Fibroblast of the aortic adventitia (primary cell): ENCODE measurements at places on chromosomes 6 and 20.
A peak's percentile ranks its signal among the peaks of the same experiment; 100 is the strongest.

DNA sequence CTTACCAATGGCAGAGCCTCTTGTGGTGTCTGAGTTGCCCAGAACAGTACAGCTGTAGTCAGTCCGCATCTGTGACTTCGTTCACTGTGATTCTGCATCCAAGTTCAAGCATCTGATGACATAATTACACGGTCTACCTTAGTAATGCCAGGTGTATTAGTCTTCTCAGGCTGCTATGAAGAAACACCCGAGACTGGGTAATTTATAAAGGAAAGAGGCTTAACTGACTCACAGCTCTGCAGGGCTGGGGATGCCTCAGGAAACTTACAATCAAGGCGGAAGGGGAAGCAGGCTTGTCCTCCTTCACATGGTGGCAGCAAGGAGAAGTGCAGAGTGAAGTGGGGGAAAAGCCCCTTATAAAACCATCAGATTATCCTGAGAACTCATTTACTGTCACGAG is 163.9 kb upstream of the SULF2 start:
- no peak for DNase-seq

GRCh38 chr20:41497186-41497895 is 120.8 kb downstream of the CHD6 start:
- no peak for DNase-seq

DNA sequence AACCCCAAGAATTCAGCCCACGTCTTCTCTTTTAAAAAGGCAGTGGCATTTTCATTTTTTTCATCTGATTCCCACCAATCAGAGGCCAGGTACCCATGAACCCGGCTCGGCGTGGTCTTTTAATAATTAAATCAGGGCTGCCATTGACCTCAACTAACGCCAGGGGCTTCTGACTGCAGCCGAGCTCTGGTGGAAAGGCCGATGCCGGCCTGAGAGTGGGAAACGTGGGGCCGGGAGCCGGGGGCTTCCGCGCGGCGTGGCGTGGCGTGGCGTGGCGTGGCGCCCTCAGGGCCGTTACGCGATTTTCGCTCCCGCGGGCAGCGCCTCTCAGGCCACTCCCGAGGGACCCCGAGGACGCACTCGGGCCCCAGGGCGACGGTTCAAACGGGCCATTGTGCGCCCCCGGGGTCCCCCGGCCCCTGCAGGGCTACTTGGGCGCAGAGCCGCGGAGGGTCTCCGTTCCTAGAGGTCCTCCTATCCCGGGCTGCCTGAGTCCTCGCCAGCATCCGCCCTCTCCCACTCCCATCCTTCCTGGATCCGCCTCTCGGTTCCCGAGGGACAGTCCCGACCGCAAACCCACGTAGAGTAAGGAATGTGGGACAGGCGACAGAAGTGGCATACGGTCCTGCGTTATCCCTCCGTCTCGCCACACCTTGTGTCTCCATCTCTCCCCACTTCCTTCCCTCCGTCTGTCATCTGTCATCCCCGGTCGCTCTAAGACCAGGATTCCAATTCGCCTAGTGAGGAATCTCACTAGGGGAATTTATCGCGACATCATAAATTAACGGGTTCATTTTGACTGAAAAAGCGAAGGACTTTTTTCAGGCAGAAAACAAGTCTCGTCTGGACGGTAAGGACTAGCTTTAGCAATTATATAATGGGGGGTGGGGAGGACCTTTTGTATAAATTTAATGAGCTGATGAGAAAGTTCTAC is 876 bp upstream of the TBPL1 start:
- DNase-seq: peak; percentile 82

- no peak for DNase-seq
Observed at GRCh38 chr20:63471717-63471980, 806 bp downstream of the KCNQ2 start.

DNA sequence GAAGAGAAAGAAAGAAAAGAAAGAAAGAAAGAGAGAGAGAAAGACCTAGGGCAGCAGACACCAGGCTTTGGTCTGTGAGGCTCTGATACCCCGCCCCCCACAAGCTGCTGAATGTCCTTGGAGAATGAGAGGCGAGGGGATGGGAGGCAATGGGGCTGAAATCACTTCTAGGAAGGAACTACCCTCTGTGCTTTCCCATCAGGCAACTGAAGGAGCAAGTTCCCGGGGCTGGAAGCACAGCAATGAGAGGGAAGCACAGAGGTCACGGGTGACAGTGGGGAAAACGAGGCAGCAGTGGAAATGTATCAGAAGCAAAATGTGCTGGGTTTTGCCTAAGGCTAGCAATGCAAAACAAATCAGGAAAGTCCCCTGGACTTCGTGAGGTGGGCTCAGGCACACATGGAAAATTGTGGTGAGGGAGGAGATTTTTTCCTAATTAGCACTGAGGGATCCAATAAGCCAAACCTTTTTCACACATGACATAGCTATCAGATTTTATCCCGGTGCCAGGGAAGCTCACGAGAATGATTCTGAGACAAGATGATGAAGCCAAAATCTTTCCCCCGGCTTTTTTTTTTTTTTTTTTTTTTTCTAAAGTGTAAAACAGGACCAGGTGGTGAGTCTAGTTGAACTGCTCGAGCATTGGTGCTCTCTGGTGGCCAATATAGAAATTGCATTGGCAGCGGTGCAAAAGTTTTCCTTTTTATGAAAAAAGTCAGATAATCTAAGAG is 16.8 kb upstream of the ARFGEF2 start:
- peak; percentile 85 for DNase-seq

DNA sequence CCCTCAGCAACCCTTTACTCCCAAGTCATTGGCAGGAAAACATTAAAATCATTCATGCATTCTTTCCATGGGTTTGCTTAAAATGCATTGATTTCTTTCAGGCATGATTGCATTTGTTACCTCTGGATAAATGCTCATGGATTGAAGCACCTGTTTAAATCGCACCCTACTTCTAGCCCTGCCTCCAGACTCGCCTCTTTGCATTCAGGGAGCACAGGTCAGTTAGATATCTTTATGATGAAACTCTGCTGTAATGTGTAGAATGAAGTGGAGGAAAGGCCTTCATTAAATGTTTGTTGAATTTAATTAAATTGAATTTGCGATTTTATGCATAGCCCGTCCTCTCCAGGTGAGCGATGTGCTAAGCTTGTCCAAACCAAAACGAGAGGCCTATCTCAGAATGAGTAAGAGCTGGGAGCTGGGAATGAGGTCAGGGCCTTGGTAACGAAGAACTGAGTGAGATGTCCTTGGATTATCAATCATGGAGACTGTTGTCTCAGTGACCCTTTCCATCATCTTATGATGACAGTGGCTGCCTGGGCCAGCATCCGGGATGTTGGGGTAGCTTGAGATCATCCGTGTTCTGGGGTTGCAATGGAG is 210.1 kb downstream of the SYNDIG1 start:
- no peak for DNase-seq

GRCh38 chr20:44065401-44066340 is 121.3 kb downstream of the JPH2 start:
- DNase-seq: no peak

DNA sequence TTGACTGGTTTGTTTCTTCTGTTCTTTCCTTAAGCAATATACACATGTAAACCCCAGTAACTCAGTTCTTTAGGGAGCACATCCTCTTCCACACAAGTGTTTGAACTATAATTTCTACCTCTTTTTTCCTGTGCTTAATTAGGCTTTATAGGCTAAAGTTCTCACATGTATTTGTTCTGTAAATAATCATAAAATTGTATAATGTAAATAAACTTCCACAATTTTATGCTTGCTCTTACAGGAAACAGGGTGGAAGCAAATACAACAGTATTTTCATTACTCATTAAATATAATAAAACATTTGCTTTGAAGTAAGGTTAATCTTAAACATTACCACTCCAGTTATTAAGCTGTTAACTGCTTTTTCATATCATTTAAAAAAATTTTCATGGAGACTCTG is 26.9 kb downstream of the GPRC6A start:
- DNase-seq: no peak

DNA sequence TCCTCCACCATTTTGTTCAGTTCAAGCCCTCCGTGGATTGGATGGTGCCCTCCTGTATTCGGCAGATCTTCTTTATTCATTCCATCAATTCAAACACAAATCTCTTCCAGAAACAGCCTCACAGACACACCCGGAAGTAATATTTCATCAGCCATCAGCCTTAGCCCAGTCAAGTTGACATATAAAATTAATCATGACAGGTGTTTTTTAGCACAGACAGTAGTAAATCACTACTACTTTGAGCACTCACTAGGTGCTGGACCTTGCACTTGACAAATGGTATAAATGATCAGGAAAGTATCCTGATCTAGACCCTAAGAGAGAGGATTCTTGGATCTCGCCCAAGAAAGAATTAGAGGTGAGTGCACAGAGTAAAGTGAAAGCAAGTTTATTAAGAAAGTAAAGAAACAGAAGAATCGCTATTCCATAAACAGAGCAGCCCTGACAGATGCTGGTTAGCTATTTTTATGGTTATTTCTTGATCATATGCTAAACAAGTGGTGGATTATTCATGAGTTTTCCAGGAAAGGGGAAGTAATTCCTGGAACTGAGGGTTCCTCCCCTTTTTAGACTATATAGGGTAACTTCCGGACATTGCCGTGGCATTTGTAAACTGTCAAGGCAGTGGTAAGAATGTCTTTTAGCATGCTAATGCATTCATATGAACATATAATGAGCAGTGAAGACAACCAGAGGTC is 194.6 kb upstream of the LAMP5 start:
- no peak for DNase-seq

DNA sequence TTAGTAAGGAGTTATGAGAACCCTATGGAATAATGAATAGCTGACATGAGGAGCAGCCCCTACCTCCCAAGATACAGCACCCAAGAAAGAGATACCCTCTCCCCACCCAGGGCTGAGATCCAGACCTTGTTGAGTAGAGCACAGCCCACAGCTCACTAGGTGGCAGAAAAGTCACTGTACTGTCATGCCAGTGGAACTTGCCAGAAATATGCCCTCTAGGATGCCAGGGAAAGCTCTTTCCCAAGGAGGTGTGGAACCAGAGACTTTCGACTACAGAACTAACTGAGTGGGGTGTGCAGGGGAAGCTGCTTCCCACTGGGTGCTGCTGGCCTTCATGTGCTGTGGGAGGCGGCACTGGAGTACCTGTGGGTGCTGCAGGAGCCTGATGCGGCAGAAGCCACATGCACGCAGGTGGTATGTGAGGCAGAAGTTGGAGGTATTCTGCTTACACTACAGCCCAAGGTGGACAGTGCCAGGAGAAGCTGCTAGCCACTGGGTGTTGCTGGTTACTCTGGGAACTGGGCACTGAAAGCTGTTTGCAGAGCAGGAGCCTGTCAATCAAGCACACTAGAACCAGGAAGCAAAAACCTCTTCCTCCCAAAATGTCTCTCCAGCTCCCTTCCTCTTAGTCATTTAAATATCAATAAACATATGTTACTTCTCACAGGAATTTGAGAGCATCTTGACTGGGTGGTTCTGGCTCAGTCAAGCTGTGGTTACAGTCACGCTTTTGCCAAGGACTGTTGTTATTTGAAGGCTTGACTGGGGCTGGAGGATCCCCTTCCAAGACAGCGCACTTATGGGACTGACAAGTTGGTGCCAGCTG is 17.8 kb downstream of the ARMC12 start:
- peak; percentile 13 for DNase-seq

DNA sequence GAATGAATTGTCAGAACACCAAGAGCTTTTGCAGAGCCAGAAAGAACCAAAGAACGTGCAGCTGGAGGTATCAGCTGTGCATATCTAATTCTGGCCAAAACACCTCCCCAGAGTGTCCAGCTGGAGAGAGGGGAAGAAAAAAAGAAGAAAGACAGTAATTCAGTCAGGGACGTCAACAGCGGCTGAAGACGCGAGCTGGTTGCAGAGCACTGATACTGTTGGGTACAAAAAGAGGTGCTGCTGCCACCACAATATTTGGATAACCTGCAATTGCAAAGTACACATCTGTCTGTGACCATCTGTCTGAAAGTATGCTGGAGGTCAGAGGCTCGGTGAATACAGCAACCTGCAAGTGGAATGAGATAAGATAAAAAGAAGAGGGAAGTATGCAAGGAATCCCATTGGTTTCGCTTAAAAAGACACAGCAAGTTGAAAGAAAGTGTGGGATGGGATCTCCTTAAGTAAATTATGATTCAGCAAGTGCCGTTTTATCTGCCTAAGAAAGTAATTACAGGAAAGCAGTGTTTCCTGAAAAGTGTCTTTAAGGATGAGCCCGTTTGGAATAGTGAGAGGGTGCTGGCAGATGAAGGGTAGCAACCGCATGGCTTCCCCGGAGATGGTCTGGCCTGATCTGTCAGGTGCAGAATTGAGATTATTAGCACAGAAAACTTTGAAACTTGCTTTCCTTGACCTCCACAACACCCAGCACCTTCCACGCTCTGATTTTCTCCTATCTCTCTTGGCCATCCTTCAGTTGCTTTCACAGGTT is 189.9 kb upstream of the PRDM1 start:
- no peak for DNase-seq

GRCh38 chr6:87806099-87806498 is 104.1 kb upstream of the AKIRIN2 start:
- no peak for DNase-seq

GRCh38 chr6:170266061-170266825 is 24.6 kb downstream of the DLL1 start:
- DNase-seq: no peak
